Foreskin keratinocyte (primary cell): ENCODE measurements at places on chromosomes 12 and 14.

DNA sequence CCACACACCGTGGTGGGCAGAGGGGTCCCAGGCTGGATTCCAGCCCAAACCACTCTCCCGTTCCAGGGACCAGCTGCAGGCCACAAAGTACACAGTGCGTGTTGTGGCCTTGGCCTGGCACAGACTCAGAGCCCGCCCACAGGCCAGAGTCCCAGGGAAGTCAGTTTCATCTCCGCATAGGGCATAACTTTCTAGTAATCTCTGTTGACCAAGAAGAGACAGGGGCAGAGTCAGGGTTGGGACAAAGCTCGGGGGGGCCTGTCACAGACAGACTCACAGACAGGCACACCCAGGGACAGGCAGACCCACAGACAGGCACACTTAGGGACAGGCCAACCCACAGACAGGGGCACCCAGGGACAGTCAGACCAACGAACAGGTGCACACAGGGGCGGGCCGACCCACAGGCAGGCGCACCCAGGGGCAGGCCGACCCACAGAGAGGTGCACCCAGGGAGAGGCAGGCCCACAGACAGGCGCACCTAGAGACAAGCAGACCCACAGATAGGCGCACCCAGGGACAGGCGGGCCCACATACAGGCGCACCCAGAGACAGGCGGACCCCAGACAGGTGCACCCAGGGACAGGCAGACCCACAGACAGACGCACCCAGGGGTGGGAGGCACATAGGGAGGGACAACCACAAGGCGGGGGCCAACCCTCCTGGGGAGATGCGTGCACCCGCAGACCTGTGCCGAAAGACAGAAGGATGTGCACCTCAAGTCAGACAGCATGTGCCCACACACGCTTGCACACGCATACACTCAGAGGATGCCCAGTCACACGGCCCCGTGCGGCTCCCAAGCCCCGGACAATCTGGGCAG, 323.3 kb upstream of the RTL1 start:
- no peak for DNase-seq

DNA sequence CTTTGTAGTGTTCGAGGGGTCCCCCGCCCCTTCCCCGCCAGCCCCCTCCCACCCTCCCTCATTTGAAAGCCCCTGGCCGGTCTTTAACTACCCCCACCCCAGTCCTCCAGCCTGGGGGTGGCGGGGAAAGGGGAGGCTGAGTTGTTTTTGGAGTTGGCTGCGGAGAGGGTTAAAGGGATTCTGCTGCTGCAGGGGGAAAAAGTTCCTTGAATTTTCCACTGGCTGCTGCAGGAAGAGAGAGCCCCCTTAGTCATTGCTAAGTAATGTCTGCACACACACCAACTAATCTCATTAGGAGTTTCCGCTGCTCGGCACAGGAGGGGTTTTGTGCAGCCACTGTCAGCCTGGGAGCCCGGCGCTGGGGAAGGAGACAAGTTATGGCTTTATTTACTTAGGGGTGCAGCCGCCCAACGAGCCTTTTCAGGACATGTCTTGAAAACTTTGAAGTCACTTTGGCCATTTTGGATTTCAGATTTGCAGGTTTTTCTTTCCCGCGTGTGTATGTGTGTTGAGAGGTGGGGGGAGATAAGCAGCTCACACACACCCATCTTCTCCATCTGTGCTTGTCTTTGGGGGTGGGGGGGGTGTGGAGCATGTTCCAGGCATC, 1.8 kb downstream of the ELK3 start:
- DNase-seq: peak; percentile 59

DNA sequence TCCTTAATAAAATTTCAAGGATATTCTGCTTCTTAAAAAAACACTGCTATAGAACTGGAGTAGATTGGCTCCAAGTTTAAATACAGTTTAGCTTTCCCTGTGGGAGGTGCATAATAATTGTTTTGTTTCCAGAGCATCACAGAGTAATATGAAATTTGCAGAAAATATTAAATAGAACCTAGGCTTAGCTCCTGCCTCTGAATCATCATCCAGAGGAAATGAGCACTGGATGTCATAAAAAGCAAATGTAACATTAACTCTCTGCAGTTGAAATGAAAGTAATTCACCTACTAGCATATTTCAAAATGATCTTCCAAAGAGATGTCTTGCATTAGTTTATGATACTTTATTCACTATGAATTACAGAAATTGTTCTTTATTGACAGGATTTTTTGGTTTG, 769.8 kb downstream of the C12orf50 start:
- DNase-seq: no peak

- peak; percentile 84 for DNase-seq
These were observed 908 bp downstream of the ENTPD5 start for GRCh38 chr14:74018174-74018585.

GRCh38 chr12:1890119-1890703, 28.2 kb downstream of the CACNA2D4 start:
- no peak for DNase-seq

DNA sequence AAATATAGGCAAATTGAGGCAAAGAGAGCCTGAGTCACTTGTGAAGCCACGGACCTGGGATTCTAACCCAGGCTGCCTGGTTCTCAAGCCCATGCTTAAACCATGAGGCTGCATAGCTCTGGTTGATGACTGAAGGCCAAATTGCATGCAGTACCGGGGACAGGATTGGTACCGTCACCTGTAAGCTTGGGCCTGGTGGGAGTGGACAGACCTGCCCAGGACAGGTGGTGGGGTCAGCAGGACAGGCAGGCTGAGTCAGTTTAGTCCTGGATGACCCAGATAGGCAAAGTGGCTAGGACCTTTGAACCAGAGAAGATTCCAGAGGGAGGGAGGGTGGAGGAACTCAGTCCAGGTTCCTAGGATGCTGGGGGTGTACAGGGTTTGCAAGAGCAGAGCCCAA, 25.8 kb downstream of the RIN3 start:
- no peak for DNase-seq

GRCh38 chr12:119613319-119613936, 19.9 kb downstream of the TMEM233 start:
- DNase-seq: peak; percentile 16
